ENCODE measurements at places on chromosomes 7 and 10.
A peak's percentile ranks its signal among the peaks of the same experiment; 100 is the strongest.

- no peak for DNase-seq
Observed at GRCh38 chr7:129864042-129864441, 88.7 kb downstream of the UBE2H start.

GRCh38 chr7:138625084-138625848 lies 75.9 kb downstream of the SVOPL start:
- no peak for DNase-seq

GRCh38 chr10:78524941-78525340 lies 491.3 kb downstream of the RPS24 start:
- no peak for DNase-seq

GRCh38 chr7:96308253-96308949 lies 13.5 kb downstream of the SLC25A13 start:
- DNase-seq, result no peak

DNA sequence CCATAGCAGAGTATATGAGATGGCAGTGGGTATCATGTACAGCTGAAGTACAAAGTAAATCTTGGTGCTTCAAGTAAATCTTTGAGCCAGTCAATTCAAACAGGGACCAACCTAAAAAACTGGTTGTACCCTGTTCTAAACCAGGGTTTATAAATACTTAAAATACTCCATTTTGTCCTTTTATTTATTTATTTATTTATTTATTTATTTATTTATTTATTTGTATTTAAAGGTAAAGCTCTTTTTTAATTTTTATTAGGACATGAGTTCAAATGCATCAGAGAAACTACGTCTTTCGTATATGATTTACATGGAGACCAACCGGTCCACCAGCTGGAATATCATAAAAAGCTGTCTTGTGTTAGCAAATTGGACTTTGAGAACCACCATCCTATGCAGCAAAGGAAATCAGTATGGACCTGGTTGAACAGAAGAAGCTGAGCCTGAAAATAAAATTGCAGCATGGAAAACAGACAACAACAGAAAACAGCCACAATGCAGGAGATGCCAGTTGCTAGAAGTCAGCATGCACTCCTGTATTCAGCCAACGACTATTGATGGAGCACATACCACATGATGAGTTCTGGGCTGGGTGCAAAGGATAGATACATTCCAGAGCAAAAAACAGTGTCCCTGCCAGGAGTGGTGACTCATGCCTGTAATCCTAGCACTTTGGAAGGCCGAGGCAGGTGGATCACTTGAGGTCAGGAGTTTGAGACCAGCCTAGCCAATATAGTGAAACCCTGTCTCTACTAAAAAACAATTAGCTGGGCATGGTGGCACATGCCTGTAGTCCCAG lies 60.0 kb downstream of the PLXNA4 start:
- DNase-seq, result no peak

GRCh38 chr7:102942181-102942866 lies 29.5 kb downstream of the LRRC17 start:
- DNase-seq, result no peak

DNA sequence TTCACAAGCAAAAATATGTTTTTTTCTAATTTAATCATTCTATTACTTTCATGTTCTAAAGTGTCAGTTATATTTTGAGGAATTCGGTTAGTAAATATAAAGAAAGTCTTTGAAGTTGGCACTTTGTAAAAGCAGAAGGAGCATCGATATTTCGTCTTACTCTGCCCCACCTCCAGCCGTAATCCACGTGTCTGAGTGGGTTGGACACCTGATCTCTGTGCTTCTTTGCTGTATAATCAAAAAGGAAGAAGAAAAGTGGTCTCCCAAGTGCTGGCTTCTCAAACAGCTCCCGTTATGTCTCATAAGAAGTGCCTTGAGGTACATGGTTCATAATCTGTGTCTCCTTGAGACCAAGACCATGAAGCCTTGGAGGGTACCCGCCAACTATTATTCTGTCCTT lies 19.8 kb downstream of the PRKAR2B start:
- no peak for DNase-seq

- DNase-seq, result no peak
Observed at GRCh38 chr10:127434006-127434405, 115.1 kb upstream of the NPS start.

DNA sequence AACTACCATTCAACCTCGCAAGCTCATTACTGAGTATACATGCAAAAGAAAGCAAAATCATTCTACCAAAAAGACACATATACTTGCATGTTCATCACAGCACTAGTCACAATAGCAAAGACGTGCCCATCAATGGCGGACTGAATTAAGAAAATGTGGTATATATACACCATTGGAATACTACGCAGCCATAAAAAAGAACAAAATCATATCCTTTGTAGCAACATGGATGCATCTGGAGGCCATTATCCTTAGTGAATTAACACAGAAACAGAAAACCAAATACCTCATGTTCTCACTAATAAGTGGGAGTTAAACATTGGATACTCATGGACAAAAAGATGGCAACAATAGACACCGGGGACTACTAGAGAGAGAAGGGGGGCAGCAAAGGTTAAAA lies 6.4 kb downstream of the TRDMT1 start:
- no peak for DNase-seq

GRCh38 chr10:117322260-117322659 lies 53.0 kb downstream of the PDZD8 start:
- no peak for DNase-seq

DNA sequence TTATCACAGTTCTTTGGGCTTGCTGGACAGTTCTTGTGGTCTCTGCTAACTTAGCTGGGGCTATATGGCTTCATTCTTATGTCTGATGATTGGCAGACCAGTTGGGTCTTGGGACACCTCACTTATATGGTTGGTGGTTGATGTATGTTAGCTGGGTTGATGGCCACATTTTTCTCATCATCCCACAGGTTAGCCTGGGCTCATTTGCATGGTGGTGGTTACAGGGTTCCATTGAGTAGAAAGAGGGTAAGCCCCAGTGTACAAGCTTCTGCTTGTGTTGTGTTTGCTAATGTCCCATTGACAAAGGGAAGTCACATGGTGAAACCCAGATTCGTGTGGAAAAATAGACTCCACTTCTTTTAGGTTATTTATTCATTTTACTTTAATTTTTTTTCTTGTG lies 40.6 kb downstream of the TMEM60 start:
- no peak for DNase-seq

- no peak for DNase-seq
Observed at GRCh38 chr7:50557099-50557498, 8.1 kb downstream of the DDC start.

- DNase-seq, result no peak
Observed at GRCh38 chr7:1861799-1862458, 191.9 kb downstream of the ELFN1 start.

GRCh38 chr10:59606551-59606961 lies 103.1 kb downstream of the SLC16A9 start:
- no peak for DNase-seq

DNA sequence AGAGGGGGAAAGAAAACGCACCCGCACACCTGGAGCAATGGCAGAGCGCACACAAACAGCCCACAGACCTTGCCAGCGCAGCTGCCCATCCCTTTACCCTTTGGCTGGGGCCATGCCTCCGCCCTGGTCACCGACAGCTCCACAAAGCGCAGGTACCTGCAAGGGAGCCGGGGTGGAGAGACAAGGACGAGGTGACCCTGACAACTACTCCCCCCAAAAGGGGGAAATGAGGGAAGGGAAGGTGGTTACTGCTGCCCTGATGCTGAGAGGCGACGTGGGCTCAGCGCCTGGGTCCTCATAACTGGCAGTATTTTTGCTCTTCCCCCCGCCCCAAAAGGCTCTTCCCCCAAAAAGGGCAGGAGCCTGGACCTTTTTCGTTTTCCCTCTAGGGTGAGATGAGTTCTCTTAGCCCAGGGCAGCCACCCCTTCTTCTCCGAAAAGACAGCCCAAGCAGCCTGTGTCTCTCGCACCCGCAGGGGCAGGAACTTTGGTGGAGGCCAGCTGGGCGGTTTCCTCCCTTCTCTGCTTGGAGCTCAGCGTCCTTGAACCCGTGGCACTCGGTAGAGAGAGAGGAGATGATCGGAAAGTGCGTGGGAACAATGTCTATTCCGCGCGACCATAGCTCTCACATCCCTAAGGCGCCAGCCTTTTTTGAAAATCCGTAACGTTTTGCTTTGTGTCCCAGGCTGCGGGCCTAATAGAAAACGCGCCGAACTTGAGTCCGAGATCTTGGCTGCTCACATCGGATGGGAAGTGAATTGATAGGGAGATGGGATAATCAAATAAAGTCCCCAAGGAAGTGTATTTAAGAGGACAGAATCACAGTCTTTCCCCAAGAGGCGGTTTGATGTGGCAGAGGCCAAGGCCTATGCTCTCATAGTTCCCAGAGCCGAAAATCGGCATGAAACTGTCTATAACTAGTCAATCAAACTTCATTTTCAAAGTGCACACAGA lies 1.0 kb downstream of the NKX2-3 start:
- DNase-seq, result no peak

GRCh38 chr10:109698882-109699664 lies 224.2 kb downstream of the XPNPEP1 start:
- no peak for DNase-seq

- DNase-seq, result no peak
Observed at GRCh38 chr10:116771959-116772585, 29.7 kb upstream of the HSPA12A start.

GRCh38 chr7:69962186-69963065 lies 364.2 kb downstream of the AUTS2 start:
- no peak for DNase-seq

DNA sequence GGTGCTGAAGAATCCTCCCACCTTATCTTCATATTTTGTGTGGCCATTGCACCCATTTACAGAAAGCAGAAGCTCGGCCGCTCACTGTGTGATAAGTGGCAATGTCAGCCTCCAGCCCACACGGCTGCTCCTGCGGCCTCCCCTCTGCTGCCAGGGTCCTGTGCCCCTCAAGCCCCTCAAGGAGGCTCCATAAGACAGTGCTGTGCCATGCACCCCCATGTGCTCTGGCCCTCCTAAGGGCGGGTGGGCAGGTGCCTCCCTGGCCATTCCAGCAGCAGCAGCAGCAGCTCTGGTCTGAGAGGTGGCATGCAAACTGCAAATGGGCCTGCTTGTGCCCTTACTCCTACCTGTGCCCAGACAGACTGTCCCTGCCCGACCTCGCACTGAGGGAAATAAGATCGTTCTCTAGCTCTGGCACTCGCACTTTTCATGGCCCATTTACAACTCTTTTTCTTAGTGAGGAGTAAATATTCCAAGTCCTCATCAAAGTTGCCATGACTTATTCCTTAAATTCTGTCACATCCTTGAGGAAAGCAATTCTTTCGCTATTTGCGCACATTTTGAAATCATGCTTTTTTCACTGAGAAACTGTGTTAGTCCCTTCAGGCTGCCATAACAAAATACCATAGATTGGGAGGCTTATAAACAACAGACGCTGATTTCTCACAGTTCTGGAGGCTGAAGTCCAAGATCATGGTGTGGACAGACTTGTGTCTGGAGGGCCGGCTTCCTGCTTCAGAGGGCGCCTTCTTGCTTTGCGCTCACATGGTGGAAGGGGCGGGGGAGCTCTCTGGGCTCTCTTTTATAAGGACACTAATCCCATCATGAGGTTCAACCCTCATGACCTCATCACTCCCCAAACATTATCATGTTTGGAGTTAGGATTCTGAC lies 187.8 kb downstream of the COBL start:
- no peak for DNase-seq

GRCh38 chr7:24979863-24980533 lies at the start of gene OSBPL3:
Gene OSBPL3 (minus strand): TSS chr7:24980178. CDS start chr7:24892472, 87,706 bp downstream.
- peak; percentile 94 for DNase-seq

DNA sequence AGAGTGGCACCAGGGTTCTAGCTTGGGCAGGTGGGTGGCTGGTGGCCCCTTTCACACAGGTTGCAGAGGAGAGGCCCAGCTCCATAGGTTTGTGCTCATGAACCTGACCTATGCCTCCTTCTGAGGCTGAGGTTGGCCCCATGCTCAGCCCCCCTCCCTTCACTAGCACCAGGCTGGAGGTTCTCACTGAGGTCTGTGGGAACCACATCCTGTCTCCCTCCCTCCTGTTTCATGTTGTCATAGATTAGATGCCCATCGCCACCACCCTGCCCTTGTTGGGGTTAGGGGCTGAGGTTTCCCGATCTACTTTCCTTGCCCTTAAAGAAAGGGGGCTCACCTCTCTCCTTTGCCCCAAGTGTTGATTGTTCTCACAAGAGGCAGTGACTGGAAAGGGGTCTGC lies 14.7 kb downstream of the NEUROG3 start:
- no peak for DNase-seq

GRCh38 chr7:6249043-6249442 lies 23.4 kb downstream of the CYTH3 start:
- no peak for DNase-seq

GRCh38 chr10:46524472-46525176 lies 31.8 kb downstream of the GPRIN2 start:
- no peak for DNase-seq

DNA sequence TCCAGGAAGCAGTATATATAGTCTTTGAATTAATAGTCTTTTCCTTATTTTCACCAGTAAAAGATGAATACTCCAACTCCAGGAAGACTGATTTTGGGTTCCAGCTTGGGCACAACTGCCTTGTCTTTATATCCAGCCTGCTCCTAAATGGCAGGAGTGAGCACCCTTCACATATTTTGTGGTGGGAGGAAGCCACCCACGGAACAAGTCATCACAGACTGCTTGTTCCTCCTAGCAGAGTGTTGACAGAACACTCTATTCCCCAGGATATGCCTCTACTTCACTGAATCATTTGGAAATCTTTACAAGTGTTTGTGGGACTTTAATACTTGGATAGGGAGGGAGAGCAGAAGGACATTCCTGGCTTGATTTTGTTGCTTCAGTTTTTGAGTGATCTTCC lies 31.7 kb downstream of the ITPRID1 start:
- no peak for DNase-seq

DNA sequence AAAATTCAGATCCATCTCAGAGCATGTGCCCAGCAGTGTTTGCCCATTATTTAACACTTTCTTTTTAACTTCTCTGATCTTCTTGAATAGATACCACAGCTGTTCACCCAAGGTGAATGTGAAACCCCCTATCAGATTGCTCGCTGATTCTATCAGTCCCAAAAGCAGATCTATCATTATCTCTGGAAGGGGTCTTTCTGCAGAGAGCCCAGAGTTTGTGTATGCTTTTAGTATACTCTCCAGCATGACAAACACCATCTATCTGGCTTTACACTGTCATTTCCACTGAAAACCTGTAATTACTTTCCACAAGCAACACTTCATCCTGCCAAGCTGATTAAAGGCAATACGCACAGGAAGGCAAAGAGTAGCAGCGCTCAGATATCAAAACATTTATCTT lies 168.2 kb downstream of the CACNA2D1 start:
- DNase-seq, result no peak

GRCh38 chr10:78953113-78953798 lies 115.5 kb upstream of the ZMIZ1 start:
- no peak for DNase-seq

- DNase-seq, result no peak
Observed at GRCh38 chr7:142130267-142130666, 18.7 kb downstream of the MGAM2 start.

DNA sequence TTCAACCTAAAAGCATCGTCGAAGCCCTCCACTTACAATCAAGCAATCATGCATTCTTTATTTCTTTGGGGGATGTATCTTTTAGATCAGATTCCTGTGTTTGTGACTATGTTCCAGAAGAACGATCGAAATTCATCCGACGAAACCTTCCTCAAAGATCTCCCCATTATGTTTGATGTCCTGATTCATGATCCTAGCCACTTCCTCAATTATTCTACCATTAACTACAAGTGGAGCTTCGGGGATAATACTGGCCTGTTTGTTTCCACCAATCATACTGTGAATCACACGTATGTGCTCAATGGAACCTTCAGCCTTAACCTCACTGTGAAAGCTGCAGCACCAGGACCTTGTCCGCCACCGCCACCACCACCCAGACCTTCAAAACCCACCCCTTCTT lies 13.8 kb downstream of the GPNMB start:
- no peak for DNase-seq

- DNase-seq, result no peak
Observed at GRCh38 chr7:126574276-126575250, 678.2 kb downstream of the GRM8 start.

GRCh38 chr10:4889959-4890358 lies 64.0 kb downstream of the AKR1E2 start:
- DNase-seq, result no peak
